ENCODE measurements at places on chromosomes 2 and 18.

DNA sequence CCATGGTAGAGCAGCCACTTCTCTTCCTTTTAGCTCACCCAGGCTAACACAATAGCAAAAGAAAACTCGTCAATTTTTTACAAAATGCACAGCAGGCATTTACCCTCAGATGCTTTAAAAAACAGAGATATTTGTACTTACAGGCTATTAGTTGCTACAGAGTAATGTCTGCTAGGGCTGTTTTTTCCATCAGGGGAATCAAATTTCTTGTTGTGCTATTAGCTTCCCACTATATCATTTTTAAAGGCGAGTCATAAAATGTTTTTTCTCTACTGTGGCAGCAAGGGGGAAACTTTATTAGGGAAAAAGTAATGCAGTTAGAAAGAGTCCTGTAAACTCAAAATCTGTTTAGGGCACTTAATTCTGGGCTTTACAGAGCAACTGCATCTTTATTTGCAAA is 277.9 kb upstream of the THSD7B start:
- DNase-seq: no peak

DNA sequence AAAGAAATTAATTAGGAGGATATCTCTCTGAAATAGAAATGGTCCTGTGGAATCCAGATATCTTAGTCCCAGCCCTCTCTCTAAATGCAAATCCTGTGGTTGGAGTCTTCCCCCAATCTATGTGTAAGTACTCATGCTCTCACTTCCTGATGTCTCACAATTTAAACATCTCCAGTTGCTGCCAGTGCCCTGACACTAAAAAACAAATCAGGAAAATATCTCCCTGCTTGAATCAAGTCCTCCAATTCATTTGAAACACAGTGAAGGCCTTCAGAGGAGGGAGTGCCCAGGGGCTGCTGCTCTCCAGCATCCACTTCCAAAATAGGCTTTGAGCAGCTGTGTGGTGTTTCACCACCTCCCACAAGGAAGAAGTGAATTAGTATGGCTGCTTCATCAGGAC is 413.8 kb downstream of the RAD51AP2 start:
- DNase-seq: no peak

DNA sequence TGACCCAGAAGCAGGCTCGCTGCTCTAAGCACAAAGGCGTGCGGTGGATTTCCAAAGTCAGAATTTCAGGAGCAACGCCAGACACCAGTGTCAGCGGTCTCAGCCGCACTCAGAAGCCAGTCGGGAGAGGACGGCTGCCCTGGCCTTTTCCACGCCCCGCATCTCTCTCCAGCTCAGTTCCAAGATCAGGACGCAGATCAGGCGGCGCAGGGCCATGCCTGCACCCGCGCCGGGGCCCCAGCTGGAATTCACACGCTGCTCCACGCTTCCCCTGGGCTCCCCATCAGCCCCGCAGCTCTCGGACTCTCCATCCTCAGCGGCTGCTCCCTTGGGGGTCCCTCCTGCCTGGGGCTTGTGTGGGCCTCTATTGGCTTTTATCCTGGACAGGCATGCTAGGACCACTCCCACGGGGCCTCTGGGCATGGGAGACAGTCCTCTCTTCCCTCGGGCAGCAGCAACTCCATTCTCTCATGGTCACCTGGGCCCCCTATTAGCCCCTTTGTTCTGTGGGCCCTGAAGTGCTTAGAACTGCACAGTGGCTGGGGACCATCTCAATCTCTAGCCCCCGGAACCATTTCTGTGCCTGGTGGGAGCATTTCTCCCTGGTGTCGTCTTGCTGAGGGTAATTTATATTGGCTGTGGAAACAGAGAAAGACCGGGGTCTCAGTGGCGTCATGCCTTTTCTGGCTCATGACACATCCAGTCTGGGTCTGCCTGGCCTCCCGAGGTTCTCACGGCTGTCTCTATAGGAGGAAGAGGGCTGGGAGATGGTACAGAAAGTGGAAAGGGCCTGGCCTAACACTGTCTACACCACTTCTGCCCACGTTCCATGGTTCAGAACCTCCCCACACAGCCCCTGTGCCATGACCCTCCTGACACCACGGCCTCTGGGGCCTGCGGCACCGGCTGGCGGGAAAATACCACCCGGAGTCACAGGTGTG is 14.9 kb upstream of the TMEM18 start:
- no peak for DNase-seq

- DNase-seq: no peak
Observed at GRCh38 chr2:99698896-99699295, 209.1 kb upstream of the REV1 start.

GRCh38 chr2:175180701-175181103 is 808 bp downstream of the ATP5MC3 start:
- DNase-seq: peak; percentile 69

DNA sequence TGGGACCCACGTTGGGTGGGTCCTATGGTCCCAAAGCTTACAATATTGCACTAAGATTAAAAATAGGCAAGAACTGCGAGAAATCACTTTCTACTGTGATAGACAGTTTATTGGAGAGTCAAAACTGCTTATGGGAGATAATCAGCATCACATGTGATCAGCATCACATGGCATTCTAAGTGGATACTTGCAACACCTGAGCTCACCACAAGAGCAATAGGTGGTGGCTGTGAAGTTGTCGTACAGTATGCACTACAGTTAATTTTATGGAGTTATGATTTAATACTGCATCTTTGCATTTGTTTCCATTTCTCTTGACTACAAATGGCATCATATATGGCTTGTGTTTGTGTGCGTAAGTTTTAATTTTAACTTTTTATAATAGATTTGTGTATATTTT is 11.6 kb downstream of the PNO1 start:
- DNase-seq: no peak

- DNase-seq: no peak
Observed at GRCh38 chr2:176080540-176081375, 3.0 kb downstream of the EVX2 start.

DNA sequence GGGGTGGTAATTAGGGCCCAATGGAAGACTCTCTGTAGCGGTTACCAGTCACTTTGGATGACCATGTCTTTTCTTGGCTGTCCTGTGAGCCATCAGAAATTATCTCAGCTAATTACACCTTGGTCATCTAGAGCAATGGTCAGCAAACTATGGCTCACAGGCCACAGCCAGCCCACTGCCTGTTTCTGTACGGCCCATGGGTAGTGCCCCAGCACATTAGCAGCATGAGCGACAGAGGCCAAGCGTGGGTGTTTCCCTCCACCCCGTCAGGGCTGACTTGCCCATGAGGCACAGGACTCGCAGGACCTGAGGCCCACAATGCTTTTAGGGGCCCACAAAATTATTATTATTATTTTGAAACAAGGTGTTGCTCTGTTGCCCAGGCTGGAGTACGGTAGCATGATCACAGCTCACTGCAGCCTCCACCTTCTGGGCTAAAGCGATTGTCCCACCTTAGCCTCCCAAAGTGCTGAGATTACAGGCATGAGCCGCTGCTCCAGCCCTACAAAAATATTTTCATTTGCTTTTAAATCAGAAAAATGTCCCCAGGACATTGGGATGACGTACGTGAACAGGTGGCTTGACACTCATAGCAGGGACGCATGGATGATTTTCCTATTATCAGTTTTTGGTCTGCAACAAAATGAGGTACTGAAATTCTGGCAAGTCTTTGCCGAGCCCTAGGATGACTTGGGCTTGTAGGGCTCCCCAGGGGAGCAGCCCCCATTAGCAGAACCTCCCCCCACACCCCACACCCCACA is 29.3 kb upstream of the CEP68 start:
- no peak for DNase-seq

- DNase-seq: no peak
Observed at GRCh38 chr2:237979331-237979730, 12.5 kb downstream of the UBE2F start.

GRCh38 chr2:12862541-12862940 is 145.8 kb downstream of the TRIB2 start:
- no peak for DNase-seq

GRCh38 chr2:237354892-237355291 is 59.1 kb downstream of the COL6A3 start:
- no peak for DNase-seq

DNA sequence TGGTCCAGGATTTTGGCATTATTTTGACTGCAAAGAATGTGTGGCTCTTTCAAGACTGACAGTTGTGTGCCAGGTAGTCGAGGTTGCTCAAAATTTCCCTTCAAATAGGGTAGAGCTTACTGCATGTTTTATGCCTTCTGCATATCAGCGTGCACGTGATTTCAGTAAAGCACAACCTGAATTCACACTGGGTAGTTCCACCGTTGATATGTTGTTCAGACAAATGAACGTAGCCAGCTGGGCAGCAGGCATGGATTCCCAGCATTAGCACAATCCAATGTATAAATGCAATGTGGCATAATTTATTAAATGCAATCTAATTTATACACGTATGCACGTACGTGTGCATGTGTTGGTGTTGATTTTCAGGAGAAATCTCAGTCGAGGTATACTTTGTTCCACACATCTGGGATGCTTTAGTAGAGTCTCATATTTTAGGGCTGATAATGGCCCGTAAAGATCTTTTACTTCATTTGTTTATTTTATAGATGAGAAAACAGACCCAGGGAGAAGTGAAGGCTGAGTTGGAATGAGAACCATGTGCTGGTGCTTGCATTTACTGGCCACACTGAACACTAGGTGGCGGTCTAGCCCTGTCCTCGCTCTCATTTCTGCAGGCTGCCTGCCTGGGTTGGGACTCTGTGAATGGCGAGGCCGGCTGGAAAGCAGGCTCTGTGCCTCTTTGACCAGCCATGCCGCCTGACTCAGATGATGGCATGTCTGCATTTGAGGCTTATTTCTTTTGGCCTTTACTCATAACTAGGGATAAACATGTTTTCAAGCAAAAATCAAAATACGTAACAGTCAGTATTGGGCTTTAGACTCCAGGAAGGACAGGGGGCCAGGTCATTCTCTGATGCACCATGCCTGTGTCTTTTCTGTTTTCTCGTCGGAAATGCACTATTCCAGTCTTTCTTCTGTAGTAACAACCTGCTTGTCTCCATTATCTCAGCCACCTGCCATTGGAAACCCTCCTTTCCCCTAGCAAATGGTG is 120.4 kb downstream of the RNF144A start:
- DNase-seq: peak; percentile 62

Measured in hindlimb muscle (tissue), 1 donor.